D721Med (cell line): ENCODE measurements at places on chromosomes 3 and 15.

DNA sequence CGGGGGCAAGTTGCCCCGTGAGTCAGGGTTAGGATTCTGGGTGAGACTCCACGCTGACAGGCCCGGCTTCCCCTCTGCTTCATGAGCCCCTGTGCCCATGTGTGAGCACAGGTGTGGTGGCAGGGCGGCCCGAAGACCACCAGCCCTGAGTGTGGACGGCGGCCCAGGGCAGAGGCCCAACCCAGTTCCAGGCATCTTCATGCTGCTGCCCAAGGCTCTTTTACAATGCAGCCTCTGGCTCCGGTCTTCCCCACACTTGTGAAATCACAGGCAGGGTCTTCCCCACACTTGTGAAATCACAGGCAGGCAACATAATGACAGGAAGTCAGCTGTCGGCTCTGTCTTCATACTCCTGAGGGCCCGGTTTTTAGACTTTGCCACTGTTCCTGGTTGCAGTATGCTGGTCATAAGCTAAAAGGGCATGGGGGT is 78.8 kb downstream of the AAGAB start:
- DNase-seq = no peak

GRCh38 chr3:11482021-11482420 is 161.7 kb downstream of the VGLL4 start:
- DNase-seq = no peak

GRCh38 chr3:71680603-71681002 is 44.6 kb downstream of the EIF4E3 start:
- DNase-seq = no peak

DNA sequence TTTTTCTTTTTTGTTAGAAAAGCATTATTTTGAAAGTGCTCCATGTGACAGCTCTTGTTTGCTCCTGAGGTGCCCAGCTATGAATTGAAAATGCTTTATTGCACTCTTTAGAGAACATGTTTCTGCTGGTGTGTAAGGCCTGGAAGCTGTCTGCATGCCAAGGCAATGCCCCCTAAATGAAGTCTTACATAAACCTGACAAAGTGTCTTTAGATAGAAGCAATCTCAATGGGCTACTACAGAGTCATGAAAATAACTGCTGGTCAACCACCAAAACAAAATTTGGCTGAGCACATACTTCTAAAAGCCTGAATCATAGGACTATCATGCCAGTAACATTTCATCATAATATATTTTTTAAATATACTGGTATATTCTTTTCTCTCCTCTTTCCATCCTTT is 178.7 kb downstream of the THRB start:
- DNase-seq = no peak

GRCh38 chr15:85563328-85563727 is 182.9 kb downstream of the AKAP13 start:
- no peak for DNase-seq

DNA sequence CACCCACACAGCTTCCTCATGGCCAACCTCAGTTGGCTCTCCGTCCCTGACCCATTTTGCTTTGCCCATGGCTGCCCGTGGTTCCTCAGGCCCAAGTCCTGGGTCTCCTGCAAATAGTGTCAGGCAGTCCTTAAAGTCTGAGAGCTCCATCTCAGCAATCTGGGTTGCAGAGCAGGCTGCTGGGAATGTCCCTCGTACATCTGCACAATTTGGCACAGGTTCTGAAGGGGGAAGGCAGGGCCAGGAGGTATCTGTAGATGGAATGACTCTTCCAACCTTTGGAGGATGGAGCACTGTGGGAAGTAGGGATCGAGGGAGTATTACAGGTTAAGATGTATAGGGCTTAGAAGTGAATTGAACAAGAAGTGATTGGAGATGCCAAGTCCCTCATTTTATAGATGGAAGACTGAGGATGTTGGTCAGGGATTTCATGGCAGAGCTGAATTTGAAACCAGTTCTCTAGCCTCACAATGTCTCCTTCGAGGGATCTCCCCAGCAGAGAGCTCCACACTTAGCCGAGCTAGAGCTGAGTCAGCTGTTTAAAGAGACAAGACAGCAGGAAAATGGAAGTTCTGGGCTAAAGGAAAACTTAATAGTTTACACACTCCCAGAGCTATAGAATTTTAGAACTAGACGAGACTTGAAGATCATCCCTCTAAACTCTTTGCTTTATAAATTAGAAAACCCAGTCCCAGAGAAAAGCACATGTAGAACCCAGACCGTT is 9.2 kb downstream of the CKMT1A start:
- no peak for DNase-seq

- DNase-seq = no peak
Measured at GRCh38 chr15:93929375-93930094, 301.8 kb upstream of the MCTP2 start.

DNA sequence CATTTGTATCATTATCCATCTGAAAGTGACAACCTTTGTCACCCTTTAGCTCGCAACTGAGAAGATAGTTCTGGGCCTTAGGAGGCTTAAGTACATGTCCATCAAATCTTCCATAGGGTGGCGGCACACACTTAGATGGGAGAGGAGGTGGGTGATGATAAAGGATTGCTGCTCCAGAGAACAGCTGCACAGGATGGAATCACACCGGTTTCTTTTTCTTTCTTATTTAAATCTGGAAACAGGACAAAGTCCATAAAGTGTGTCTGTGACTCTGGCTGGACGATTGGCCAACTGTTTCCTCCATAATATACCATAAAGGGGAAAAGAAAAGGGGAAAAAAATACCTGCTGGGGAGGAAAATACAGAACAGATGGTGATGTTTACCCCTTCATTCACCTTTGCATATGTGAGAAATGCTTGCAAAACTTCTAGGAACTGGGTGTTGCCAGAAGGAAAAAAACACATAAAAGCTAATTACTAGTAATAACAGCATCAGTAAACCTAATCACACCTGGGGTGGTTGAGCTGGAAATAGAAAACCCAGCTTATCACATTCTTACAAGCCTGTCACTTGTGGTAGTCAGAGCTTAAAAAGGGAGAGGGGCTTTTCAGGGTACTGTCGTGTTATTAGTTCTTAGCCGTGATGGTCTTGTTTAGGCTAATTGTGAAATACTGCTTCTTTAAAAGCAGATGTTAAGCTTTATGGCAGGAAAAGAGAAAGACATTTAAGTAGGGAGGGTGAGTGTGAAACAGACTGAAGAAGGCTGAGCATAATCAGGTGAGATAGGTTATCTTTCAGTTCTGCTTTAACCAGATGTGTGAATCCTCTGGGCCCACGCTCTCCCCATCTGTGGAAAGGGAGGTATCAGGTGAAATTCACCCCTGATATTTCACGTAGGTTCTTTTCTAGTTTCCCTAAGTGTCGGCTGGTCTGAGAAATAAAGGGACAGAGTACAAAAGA is 16.7 kb downstream of the C2CD4A start:
- DNase-seq = no peak

DNA sequence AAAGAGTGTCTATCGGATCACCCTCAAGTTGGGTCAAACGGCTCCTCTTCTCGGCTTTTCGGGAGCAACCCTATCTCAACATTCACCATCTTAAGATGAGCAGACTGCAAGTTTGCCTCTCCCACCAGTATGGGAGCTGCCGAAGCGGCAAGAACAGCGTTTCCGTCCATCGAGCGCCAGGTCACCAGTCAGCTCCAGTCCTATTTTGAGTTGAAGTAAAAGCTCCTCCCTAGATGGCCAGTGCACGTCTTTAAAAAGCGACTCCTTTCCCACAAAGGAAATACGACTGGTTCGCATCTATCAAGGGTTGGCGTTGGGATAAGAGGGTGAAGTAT is 369 bp upstream of the U2SURP start:
- no peak for DNase-seq

- DNase-seq = no peak
Measured at GRCh38 chr3:6168256-6168655, 692.7 kb upstream of the GRM7 start.

- DNase-seq = no peak
Measured at GRCh38 chr3:53495520-53496391, 1.3 kb downstream of the CACNA1D start.

DNA sequence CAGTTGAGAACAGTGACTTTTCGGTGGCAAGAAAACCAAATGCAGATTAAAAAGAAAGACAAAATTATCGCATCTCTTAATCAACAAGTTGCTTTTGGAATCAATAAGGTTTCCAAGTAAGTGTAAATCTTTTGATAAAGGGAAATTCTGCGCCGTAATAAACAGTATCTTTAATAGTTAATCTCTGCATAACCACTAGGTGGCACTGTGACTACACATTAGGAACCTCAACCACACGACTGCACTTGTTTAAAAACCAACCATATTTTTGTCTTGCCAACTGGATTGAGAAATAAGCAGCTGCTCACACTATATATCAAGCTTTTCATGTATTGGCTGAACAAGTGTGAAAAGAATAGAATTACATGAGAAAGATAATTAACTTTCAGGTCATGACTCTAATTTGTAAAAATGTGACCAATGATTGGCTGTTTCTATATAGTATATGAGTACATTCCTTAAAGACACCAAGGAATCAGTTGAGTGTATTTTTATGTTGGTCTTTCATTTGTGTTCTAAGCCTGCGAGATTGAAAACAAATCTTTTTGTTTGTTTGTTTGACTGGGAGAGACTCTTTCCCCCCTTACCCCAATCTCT is 72.7 kb downstream of the DZIP3 start:
- DNase-seq = peak; percentile 20

DNA sequence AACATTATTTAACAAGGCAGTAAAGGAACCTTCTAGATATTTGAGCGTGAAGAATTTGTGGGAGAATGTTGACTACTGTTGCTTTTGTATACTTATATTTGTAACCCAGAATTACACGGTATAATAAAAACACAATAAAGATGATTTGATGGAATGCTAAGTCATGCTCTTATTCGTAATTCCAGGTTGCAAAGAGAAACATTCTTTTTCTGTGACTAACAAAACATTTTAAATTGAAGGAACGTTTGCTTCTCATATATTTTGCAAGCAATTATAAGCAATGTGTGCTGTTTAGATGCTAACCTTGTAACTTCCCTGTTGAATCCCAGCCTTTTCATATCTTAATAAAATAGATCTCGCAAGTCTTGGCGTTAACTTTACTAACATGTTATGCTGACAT is 124.4 kb upstream of the CGNL1 start:
- no peak for DNase-seq

- no peak for DNase-seq
Measured at GRCh38 chr3:38476157-38476756, 19.9 kb upstream of the EXOG start.

GRCh38 chr3:31713816-31714215 is 181.1 kb downstream of the STT3B start:
- DNase-seq = no peak

GRCh38 chr15:88800026-88800425 is 3.2 kb upstream of the ACAN start:
- no peak for DNase-seq

DNA sequence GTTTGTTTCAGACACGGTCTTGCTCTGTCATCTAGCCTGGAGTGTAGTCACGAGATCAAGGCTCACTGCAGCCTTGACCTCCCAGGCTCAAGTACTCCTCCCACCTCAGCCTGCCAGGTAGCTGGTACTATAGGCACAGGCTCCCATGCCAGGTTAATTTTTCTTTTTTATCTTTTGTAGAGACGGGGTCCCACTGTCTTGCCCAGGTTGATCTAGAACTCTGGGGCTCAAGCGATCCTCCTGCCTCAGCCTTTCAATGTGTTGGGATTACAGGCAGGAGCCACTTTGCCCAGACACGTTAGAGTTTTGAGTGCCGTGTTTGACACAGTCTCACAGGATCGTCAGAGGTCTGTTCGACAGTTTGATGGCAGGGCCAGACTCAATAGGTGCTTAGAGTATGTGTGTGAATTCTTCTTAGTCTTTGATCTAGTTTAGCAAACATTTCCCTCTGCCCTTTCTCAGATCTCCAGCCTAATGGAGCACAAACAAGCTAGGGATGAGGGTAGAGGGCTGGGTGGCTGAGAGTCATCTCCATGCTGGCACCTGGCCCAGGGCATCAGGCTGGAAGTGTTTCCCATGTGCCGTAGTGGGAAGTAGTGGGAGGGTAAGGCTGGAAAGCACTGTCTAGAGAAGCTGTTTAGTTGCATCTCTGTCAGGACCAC is 66.1 kb upstream of the DLG1 start:
- DNase-seq = no peak

DNA sequence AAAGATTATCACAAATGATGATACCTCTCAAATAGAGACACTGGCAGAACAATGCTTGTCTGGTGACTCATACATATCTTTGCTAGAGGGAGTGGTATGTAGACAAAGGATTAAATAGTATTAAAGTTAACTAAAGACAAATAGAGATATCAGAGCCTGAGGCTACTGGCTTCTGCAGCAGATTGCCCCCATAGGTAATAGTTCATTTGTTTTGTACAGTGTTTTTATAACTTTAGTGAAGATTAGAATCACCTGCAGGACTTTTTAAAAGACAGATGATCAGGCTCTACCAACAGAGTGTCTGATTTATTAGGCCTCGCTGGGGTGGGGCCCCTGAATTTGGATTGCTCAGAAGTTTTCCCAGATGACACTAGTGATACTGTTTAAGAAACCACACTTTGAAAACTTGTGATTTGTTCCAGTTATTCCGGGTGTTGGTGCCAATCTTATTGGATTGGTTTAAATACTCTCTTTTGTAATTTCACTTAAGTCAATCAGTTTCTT is 96.4 kb downstream of the NAALADL2 start:
- no peak for DNase-seq

DNA sequence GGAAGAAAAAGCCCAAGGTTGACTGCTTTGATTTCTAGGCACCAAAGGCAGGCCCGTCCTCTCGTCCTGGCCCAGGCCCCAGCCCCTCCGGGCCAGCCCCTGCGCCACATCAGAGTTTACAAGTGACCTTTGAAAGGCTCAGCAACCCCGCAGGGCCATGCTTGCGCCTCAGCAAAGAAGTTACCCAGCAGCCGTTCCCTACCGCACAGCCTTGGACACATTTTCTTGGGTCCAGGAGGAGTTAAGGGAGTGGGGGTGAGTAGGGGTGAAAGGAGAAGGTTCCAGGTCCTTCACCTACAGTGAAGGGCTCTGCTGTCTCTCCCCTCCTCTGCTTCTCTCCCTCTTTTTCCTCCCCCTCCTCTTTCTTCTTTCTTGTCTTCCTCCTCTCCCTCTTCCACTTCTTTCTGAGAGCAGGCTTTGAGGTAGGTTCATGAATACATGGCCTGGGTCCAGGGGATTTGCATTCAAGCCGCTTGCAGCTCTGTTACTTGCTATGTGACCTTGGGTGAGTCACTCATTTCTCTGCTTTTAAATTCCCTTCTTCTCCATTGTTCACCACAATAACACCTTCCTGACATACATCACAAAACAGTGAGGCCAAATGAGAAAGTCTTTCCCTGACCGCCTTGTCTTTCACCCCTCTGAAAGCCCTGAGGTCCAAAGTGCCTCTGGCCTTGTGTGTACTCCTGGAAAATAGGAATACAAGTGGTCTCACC is 223.3 kb upstream of the TPRG1 start:
- DNase-seq = no peak

DNA sequence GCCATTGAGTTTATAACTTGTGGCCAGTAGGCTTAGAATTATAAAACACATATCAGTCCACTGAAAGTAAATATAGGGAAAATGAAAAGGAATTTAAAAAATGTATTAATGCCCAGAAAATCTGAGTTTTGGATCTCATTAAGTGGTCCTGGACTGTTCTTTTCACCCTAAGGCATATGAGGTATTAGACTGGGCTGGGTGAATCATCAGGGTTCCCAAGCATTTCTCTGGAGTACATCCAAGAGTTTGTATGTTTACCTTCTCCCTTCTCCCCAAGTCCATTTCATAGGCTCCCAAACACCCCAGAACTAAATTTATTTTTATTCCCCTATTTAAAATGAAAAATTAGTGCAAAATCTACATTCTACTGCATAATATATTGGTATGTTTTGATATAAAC is 31.9 kb upstream of the SPTSSB start:
- DNase-seq = no peak

GRCh38 chr3:189084620-189085019 is 87.2 kb upstream of the TPRG1 start:
- DNase-seq = no peak

GRCh38 chr3:64450396-64450956 is 225.2 kb upstream of the PRICKLE2 start:
- DNase-seq = no peak
